ENCODE measurements at places on chromosomes 1 and 21.

DNA sequence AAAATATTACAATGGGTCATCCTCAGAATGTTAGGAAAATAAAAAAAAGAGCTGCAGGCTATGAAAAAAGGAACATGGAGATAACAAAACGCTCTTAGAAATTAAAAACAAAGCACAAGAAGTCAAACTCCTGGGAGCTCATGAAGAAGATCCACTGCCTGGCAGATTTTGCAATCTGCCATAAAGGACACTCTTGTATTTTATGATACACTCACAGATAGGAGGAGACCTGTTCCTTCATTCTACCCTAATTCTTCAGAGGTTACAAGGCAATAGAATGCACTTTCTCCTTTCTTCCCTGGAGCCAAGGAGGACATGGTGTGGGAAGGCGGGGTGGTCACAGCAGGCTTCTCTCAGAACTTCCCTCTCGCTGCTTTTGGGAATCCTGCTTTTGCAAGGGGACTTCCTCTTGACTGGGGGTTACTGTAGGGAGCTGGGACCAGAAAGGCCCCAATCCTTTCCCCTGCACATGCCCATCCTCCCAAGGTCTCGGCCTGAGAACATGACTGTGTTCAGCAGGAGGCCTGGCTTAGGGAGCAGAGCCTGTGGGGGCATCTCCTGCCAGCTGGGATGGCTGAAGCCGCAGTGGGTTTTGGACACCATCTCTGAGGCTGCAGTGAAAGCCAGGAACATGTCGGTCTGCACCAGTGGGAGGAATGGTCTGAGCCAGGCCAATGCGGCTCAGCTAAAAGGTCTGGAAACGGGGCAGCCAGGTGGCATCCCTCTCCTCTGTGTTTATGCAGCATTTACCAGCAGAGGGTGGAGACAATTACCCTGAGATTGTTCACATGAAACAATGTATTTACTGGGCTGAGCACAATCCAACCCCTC is 44.8 kb downstream of the GPR161 start:
- DNase-seq = no peak

DNA sequence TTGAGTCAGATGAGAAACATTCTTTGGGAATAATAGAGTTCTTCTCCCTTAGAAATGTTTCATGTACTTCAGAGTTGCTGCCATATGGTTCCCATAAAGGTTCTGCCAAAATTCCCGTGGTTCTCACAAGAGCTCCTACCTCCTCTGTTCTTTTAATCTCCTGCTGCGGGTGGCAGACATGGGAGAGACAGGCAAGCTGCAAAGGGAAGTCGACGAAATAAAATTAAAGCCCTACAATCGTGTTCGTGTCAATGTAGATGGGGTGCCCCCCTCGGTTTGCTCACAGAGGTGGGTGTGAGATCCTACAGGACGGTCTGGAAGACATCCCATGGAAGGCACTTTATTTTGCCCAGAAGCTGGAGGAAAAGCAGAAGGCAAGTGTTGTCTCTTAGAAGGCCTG is 276.0 kb downstream of the RWDD3 start:
- no peak for DNase-seq

GRCh38 chr1:89779151-89779940 is 41.5 kb upstream of the LRRC8D start:
- no peak for DNase-seq

DNA sequence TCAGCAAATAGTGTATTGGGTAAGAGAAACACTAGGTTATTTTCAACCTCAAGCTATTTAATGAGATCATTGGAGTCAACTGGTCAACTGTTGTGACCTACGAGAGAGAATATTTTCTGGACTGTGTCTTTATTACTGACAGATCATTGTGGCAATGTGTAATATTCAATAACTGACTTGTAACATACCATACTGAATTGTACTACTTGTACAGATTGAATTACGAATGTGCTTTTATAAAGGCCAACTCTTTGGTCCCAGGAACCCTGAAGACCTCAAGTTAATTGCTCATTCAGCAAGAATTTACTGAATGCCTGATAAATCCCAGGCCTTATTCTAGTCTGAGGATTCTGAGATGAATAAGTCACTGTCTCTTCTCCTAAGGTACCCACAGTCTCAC is 56.1 kb upstream of the CAMK1G start:
- no peak for DNase-seq

GRCh38 chr1:179754041-179754624 is 11.0 kb downstream of the FAM163A start:
- DNase-seq = no peak

- no peak for DNase-seq
These were observed 1.6 kb upstream of the ZNF124 start for GRCh38 chr1:247173431-247173830.

DNA sequence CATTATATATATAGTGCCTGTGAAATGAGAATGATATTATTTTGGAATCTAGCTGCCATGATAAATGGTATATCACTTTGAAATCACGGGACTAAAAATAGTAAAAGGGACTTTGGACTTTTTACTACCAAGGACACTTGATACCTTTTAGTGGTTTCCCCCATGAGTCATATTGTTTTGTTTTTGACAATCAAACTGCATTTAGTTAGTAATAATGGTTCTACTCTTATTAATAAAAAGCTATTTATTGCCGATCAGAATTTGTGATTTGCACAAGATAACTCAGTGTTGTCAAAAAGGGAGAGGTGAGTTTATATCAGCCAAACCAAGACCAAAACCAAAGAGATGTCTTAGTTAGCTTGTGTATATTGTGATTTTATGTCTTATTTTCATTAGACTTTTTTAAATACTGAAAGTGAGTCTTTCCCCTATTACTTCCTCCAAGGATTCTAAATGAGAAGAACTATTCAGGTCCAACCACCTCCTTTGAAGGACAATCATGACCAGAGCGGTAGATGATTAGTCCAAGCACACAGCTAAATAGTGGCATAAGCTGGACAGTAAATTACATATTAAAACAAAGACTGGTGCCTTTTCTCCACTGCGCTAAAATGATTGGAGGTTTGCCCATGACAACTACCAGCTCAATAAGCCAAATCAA is 281.7 kb upstream of the ESRRG start:
- peak; percentile 19 for DNase-seq

DNA sequence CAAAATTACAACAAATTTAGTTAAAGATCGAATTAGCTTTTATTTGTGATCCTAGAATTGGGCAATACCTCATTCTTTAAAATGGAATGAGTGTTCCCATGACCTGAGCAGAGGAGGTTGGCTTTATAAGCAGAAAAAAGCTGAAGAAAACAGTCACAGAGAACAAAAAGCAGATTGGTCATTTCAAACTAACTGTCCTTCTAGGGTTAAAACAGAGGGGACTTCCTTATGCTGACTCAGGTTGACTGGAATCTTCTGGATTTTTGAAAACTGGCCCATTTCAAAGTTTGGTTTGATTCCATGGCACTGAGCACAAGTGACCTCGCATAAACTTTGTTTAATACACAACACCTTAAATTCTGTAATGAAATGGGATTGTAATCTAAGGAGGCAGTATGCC is 17.6 kb downstream of the NFASC start:
- no peak for DNase-seq

DNA sequence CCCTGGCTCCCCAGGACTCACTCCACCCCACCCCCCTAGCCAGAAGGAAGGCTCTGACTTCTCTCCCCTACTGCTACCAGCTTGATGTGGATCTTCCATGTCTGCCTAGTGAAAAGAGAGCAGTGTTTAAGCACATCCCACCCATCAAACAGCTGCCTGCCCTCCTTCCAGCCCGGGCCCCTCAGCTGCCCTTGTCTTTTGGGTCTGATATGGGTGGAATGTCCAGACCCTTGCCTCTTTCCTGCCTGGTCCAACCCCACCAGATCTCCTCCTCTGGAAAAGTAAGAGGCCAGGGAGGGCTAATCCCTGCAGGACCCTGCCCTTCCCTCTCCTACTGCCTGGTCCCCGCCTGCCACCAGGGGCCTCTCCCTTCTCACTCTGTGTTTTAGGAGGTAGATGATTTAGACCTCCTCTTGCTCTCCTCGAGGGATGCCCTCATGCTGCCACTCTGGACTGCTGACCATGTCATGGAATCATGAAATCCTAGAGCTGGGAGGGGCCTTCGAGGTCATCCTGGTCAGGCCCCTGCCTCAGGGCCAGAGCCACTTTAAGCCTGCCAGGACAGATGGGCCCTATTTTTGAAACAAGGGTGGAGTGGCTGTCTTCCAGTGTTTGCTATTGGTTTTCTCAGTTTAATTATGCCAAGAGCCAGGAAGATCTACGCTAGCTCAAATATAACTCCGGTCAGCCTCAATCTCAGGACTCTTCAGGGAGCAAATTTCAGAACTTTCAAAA is 15.8 kb upstream of the HSPG2 start:
- DNase-seq = no peak

DNA sequence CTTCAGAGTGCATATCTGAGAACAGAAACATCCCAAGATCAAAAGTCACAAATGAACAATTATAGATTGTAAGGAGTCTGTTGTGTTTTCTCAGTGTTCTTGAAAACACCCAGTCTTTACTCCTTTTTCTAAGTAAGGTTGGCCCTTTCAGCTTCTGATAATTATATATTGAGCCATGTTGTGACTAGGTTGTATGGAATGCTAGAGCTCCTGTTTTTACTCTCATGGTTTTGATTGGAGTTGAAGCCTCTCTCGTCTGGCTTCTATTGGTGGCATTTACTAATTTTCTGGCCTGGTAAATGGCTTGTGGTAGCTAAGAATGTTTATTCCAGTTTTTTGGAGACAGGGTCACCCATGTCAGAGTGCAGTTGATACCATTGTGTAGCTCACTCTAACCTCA is 84.7 kb downstream of the NDUFS5 start:
- no peak for DNase-seq
